ENCODE measurements at places on chromosomes 13 and 19.

DNA sequence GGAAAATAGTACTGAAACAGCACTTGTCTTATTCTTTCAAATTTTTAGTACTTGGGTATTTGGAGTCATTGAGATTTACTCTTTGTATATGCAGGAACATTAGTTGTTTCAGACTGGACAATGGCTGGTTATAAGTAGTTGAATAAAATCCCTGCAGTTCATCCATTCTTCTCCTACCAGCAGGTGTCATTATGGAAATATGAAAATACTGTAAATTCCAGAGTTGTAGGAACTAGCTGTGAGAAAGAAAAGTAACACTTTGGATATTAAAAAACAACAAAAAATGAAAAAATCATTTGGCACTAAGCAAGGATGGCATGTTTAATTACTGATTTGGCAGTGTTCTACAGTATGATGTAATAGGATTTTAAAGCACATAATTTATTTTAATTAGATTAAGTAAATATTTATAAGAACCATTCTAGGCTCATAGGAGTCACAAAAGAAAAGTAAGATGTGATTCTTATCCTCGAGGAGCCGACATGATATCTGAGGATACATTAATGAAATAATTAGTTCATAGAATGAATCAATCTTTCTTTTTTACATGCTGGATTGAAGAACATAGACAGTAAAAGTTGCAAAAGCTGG lies 155.3 kb downstream of the KCNRG start:
- no peak for DNase-seq

DNA sequence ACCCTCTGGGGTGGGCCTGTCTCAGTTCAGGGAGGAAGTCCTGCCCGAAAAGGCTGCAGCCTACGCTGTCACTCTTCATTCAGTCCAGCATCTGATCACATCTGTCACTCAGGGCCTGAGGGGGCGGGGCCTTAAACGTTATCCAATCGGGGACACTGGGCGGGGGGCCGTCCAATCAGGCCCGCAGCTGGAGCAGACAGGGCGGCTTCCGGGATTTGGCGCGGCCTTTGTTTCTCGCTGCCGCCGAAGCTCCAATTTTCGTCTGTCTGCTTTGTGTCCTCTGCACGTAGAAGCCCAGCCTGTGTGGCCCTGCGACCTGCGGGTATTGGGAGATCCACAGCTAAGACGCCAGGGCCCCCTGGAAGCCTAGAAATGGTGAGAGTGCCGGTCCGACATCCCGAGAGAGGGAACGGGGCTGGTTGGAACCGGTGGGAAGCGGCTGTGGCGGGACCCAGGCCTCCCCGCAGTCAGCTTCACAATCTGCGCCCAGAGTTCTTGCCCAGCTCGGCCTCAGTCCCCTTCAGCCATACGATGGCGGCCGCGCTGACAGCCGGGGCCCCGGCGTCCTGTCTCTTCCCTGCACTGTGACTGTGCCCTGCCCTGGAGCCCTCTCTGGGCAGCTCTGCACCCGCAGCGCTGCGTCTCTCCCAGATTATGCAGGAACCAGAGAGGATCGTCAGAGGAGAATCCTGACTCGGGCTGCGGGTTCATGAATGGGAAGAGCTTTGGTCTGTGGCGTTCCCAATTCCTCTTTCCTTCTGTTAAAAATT lies at the start of gene ZNF730:
Gene ZNF730, plus strand, starts transcription at position 224 of the 770 bp plus-strand sequence. Its CDS starts 149 bp downstream, at position 373.
- peak; percentile 70 for DNase-seq

DNA sequence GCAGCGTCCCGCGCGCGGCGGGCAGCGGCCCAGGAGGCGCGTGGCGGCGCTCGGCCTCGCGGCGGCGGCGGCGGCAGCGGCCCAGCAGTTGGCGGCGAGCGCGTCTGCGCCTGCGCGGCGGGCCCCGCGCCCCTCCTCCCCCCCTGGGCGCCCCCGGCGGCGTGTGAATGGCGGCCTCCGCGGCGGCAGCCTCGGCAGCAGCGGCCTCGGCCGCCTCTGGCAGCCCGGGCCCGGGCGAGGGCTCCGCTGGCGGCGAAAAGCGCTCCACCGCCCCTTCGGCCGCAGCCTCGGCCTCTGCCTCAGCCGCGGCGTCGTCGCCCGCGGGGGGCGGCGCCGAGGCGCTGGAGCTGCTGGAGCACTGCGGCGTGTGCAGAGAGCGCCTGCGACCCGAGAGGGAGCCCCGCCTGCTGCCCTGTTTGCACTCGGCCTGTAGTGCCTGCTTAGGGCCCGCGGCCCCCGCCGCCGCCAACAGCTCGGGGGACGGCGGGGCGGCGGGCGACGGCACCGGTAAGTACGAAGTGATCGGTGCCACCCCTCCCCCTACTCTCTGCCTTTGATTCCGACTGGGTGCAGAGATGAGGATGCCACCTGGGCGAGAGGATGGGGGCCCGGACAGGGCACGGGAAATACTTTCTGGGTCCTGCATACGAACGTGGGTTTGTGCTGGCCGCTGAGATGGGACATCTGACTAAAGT lies 874 bp downstream of the TRIM28 start:
- no peak for DNase-seq

DNA sequence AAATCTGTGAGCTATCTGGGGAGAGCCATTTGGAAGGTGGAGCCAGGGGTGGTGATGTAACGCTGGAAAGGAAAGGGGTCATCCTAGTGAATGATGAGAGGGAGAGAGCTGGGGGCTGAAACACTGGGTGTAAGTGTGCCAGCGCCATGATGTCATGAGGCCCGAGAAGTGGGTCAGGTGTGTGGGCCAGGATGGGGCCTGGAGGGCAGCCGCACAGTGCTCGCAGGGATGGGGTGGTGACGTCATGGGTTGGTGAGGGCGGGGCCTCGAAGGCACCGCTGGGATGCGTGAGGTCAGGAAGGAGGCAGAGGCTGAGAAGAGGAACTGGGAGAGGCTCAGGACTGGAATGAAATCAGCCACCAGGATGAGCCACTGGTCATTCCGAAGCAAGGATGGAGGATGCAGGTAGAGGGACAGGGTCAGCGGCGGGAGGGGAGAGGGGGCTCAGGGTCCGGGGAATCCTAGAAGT lies 4.4 kb downstream of the CCDC61 start:
- peak; percentile 15 for DNase-seq

DNA sequence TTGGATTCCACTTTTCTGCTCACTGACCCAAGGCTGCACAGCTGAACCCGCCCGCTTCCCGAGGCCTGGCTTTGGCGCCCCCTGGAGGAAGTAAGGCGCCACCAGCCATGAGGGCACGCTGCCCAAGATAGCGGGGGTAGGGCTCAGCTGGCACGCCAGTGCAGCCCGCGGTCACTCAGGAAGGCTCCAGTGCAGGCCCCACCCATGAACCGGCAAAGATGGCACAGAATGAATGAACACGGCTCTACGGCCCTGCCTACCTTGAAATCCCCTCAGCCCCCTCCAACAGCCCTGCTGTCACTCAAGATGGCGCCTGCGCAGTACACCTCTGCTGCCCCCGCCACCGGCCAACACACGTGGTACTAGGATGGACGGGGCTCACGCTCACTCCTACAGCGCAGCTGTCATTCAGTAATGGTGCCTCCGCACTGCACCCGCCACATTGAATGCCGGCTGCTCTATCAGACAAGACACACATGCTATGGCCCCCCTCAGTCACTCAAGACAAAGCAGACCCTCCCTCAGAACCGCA lies 3.0 kb downstream of the PEG3 start:
- DNase-seq, result no peak

- DNase-seq, result no peak
These were observed 16.3 kb downstream of the MBNL2 start for GRCh38 chr13:97238432-97238831.
